ENCODE measurements at places on chromosomes 3 and 15.
A peak's percentile ranks its signal among the peaks of the same experiment; 100 is the strongest.

- DNase-seq: no peak
These were observed 17.2 kb downstream of the DYNC1LI1 start for GRCh38 chr3:32553459-32553858.

DNA sequence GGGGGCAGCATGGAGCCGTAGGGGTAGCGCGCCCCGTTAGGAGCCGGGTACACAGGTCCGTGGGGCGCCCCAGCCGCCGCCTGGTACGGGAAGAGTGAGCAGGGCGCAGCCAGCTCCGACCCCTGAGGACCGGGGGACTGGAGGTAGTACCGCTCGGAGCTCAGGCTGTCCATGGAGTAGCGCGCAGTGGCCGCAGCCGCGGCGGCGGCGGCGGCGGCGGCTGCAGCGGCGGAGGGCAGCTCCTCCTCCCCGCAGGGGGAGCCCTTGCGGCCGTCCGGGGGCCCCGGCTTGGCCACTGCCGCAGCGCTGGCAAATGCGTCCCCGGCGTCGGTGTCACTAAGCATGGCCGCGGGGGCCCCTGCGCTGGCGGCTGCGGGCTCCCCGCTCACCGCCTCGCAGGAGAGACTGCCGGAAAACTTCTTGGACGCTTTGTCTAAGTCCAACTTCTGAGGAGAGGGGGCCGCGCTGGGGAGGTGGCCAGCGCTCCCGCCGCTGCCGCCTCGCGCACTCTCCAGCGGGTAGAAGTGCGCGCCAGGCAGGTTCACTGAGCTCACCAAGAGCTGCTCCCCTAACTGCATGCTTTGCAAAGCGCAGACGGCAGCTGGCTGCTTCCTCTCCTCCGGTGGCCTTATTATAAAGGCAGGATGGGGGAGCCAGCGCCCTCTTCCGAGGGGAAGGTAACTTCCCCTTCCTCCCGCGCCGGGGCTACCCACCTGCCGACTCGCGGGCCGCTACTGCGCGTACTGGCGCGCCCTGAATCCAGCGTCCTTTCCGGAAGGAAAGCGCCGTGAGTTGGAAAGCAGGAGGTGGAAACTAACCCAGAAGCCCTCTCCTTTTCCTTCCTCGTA lies at the start of gene EOMES:
EOMES (minus strand) TSS at position 607 of the 848 bp plus-strand sequence; CDS start at position 578, 29 bp downstream.
- no peak for DNase-seq

GRCh38 chr3:32045091-32045915 lies 61.1 kb upstream of the GPD1L start:
- no peak for DNase-seq

DNA sequence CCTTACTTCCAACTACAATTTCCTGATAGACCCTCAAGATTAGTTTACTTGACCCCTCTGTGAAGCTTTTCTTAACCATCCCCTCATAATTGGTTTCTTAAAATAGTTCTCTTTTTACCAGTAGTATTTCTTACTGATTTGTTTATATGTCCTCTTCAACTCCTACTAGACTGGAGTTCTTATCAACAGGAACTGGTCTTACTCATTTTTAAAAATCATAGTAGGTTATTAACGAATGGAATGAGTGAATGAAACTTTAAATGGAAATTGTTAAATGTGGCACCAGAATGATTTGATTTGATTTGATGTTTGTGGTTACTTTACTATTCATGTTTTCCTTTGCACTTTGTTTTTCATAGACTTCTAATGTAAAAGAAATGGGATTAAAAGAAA lies 91.5 kb downstream of the NEO1 start:
- DNase-seq: no peak

DNA sequence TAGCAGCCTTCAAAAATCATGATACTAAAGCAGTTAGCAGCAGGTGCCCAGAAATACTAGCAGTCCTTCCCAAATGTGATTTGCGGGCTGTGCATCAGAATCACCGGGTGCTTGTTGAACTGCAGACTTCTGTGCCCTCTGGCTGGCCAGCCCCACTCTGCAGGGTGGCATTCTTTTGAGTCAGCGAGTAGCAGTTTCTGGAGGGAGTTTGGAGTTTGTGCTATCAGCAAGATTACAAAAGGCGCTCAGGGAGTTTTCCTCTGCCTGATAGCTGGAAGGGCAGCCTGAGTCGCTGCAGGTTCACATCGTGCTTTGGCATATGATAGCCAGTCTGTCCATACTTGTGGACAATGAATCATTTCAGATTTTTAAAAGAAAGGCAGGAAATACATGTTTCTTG lies 57.6 kb downstream of the CLDN11 start:
- no peak for DNase-seq

GRCh38 chr3:46971742-46972141 lies 4.8 kb downstream of the CCDC12 start:
- no peak for DNase-seq

DNA sequence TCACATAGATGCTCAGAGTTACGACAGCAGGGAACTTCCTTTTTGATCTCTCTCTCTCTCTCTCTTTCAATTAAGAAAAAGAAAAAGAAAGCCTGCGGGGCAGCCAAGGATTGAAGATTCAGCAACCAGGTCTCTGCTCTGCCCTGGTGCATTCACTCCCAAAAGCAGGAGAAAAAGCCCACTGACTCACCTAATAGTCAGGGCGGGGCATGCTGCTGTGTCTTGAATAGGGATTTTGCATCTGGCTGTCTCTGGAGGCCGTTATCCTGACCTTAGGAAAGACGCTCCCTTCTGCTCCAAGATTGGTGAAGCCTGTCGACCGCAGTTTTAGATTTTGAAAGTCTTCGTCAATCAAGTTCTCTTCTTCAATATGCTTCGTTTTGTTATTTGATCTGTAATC lies 20.8 kb upstream of the ITGB5 start:
- no peak for DNase-seq

- no peak for DNase-seq
These were observed 36.4 kb upstream of the EHHADH start for GRCh38 chr3:185290266-185290665.

GRCh38 chr3:66403323-66403990 lies 97.4 kb downstream of the LRIG1 start:
- no peak for DNase-seq

GRCh38 chr3:65030014-65030627 lies 342.3 kb upstream of the ADAMTS9 start:
- DNase-seq: no peak

GRCh38 chr3:43203022-43203421 lies 83.3 kb upstream of the SNRK start:
- no peak for DNase-seq

- DNase-seq: no peak
These were observed 80.8 kb upstream of the TJP1 start for GRCh38 chr15:29903028-29903427.

- no peak for DNase-seq
These were observed 62.7 kb upstream of the ITGA11 start for GRCh38 chr15:68494573-68495110.

GRCh38 chr3:32083702-32084270 lies 22.6 kb upstream of the GPD1L start:
- no peak for DNase-seq

GRCh38 chr15:81069909-81070308 lies 64.2 kb upstream of the CFAP161 start:
- DNase-seq: no peak

DNA sequence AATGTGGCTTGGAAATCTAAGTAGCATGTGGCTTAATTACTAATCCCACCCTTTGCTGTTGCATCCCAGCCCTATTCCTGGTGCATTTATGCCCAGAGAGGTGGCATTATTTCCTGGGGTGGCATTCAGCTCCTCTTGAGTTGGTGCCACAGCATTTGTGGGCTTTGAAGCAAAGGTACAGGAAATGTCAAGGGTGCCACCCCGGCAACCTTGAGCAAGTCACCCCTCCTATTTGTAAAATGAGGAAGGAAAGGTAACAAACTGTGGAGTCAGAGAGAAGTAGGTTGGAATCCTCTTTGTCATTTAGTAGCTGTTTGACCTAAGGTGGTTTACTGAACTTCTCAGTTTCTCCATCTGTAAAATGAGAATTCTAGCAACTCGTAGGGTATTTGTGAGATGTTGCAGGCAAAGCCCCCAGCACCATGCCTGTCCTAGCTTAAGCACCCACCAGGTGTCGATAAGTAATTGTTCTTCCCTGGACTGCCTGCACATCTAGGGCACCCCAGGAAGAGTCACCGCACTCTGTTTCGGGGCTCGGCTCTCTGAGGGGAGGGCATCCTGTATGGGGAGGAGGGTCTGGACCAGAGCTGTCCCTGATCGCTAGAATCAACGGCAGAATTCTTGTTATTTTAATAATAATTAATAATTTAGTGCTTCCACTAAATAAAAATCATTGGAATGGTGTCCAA lies 17.1 kb downstream of the ISG20 start:
- no peak for DNase-seq

DNA sequence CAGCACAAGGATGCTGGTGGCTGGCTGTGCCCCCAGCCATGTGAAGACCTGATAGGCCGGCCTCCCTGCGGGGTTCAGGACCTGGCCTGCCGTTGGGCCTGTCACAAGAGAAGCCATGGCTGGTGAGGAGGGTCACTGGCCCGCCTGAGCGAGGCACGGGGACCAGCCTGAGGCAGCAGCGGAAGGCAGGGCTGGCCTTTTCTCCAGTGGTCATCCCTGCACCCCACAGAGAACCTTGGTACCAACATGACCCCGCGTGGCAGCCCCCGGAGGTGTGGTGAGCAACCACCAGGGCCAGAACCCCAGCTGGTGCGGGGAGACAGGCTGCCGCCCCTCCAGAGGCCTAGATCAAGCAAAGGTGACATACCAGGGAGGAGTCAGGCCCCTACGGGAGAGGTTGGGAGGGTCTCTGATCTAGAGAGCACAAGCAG lies 134.1 kb upstream of the MEF2A start:
- no peak for DNase-seq

- DNase-seq: peak; percentile 2
These were observed 285.1 kb upstream of the CDIN1 start for GRCh38 chr15:36294359-36294758.

DNA sequence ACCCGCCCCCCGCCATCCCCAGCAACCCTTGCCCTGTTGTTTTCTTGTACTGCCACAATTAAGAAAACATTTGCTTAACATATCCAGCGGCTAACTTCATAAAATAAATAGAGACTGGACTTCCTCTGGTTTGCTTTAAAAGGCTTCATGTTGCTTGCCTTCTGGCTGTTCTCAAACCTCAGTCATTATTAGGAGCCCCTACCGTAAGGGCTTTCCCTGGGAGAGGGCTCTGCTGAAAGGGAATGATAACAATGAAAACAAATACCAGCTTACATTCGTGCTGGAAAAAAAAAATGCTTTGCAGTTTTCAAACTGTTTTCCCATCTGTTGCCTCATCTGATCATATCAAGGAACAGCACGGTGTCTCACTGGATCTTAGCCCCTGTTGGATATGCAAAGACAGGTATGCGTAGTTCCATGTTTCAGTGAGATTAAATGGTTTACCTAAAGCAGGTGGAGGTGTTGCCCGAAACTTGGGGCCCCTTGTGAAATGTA lies 77.2 kb upstream of the VGLL4 start:
- DNase-seq: no peak

All from iPS DF 19.7 (cell line).